ENCODE measurements at places on chromosomes 5 and 9.

DNA sequence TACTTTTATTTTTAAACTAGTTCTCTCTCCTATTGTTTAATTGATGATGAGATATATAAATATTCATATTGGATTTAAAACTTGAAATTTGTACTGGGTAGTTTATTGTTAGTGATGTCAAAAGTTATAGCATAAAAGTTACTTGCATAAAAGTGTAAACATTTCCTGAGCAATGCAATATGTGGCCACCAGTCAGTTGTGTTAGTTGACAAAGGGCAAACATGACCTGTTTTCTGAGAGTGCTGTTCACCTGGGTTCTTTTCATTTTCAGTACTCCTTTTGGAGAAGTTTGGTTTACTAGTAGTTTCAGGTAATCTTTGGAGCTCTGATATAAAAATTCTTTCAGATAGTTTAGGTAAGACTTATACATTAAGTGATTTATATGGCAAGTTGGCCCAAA is 69.4 kb downstream of the COMMD10 start:
- DNase-seq: no peak

DNA sequence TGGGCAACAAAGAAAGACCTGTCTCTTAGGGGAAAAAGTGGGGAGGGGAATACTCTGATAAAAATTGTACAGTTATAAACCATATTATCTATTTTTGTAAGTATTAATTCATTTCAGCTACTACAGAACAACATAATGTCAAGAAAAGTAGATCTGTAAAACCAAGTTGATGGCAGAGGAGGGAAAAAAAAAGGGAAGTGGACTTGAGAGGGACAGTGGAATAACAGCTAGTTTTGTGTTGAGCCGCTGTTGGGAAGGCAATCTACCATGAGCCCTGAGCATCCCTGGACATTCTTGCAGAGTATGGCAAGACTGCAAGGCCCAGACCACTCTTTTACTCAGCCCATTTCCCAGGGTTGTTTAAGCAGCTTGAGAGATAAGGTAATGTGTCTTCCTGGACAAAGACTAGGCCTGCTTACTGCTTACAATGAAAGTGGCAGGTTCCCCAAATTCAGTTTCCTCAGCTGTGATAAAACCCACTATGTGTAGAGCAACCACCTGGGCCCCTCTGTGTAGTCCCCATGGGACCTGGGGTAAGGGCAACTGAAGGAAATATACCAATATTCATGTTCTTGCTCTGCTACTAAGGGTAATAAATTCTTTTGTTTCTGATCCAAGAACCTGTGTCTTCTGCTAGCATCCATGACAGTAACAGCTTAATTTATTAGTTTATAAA is 25.0 kb downstream of the CEP120 start:
- DNase-seq: no peak

GRCh38 chr9:101114317-101114716 is 85.8 kb downstream of the PLPPR1 start:
- DNase-seq: no peak

DNA sequence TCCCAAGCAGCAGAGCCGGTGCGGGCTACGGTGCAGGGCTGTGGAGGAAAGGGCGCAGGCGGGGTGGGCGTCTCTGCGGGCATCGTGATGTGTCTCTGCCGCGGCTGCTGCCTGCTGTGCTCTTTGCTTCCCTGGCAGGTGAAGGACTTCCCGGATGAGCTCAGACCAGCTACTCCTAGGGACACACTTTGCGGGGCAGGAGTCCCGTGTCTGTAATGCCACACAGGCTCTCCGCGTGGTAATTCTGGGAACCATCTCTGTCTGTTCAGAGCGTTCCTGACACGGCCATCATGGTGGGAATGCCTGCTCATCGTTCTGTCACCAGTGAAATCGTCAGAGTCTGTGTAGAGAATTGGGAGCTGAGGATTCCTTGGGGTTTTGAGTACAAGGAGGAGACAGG is 235.5 kb downstream of the FANCC start:
- DNase-seq: no peak

- DNase-seq: no peak
These were observed 78.6 kb downstream of the SPRY4 start for GRCh38 chr5:142246258-142246657.

GRCh38 chr5:158451203-158451992 is 592.5 kb upstream of the CLINT1 start:
- peak; percentile 67 for DNase-seq

GRCh38 chr5:142017832-142018427 is 5.1 kb upstream of the GNPDA1 start:
- DNase-seq: no peak

DNA sequence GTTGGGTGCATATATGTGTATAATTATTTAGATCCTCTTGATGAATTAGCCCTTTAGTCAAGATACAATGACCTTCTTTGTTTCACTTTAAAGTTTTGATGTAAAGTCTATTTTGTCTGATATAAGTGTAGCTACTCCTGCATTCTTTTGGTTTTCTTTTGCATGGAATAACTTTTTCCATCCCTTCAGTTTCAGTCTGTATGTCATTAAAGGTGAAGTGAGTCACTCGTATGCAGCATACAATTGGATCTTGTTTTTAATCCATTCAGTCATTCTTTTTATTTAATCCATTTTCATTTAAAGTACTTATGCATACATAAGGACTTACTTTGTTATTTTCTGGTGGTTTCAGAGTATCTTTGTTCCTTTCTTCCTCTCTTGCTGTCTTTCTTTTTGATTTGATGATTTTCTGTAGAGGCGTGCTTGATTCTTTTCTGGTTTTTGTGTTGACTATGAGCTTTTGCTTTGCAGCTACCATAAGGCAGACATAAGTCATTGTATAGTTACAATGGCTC is 36.3 kb upstream of the FAM120A start:
- DNase-seq: no peak

GRCh38 chr9:123954518-123955280 is 24.8 kb upstream of the DENND1A start:
- no peak for DNase-seq

DNA sequence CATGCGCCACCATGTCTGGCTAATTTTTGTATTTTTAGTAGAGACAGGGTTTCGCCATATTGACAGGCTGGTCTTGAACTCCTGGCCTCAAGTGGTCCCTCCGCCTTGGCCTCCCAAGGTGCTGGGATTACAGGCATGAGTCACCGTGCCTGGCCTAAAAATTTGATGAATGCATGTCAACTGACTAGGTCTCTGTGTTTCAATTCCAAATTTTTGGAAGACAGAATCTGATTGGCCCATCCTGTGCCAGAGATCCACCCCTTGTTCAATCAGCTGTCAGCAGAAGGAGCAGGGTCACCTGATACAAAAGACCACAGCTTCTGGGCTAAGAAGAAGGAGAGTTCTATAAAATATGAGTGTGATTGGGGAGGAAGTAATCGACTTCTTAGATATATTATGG is 43.5 kb upstream of the COL15A1 start:
- no peak for DNase-seq

DNA sequence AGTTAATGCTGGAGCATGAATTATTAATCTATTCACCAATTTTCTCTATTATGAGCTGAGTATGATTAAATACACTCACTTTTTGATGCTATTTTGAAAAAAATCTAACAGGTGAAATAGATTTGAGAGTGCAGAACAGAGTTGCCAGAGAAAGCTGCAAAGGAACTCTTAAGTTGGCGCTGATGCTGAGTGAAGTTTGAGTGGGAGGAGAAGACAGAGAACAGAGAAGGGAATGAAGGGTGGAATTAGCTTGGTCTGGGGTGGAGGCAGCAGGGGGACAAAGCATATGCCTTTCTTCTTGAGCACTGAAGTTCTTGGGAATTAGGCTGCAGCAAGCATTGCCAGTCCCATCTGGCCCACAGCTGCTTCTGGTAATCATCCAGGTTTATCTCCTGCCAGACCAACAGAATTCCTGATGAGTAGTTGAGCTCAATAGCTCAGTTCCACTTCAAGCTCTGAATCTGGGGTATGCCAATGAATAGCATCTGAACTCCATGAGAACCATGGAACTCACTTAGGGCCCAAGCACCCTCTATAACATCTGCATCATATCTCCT is 290.1 kb downstream of the HINT1 start:
- DNase-seq: no peak

DNA sequence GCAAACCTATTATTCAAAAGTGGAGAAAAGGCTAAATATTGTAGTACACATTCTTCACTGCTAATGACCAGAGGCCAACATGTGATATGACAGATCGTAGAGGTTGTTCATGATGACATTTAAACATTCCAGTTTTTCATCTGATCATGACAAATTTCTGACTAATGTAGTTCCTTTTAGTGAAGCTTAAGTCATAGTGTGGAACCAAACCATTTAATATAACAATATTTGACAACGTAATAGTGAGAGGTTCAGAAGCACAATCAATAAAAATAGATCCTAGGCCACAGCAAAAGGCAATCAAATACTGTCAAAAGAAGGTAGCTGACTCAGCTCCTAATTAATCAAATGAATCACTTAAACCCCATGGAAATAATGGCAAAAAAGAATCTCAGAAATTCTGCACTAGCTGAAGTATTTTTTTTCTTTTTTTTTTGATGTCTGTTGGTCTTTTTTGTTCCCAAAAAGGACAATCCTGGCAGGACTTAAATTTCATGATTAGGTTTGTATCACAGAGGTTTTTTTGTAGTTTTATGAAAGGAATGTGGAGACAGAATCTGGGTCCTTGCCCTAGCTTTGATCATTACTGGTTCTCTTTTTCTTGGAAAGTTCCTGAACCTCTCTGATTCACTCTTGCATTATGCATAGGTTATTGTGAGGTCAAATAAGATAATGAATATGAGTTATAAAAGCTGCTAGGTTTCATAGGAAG is 795.0 kb downstream of the DTWD2 start:
- DNase-seq: no peak

GRCh38 chr9:116278326-116278725 is 124.7 kb downstream of the PAPPA start:
- no peak for DNase-seq

GRCh38 chr9:13832446-13832845 is 481.5 kb downstream of the NFIB start:
- DNase-seq: no peak

DNA sequence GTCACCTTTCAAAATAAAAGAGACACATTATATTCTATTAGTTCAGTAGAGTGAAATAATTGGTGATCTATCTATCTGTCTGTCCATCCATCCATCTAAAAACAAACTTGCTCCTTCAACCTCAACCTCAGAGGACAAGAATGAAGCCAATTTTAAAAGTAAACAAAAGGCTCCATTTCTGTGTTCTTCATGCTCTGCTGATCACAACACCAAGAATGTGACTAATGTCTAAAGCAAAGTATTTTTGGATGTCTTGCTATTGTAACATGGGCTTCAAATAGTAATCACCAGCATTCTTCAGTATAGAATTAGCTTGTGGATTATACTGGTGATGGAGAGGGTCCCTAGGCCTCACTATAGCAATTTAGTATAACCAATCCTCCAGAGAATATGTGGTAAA is 1304.4 kb downstream of the MAT2B start:
- no peak for DNase-seq

DNA sequence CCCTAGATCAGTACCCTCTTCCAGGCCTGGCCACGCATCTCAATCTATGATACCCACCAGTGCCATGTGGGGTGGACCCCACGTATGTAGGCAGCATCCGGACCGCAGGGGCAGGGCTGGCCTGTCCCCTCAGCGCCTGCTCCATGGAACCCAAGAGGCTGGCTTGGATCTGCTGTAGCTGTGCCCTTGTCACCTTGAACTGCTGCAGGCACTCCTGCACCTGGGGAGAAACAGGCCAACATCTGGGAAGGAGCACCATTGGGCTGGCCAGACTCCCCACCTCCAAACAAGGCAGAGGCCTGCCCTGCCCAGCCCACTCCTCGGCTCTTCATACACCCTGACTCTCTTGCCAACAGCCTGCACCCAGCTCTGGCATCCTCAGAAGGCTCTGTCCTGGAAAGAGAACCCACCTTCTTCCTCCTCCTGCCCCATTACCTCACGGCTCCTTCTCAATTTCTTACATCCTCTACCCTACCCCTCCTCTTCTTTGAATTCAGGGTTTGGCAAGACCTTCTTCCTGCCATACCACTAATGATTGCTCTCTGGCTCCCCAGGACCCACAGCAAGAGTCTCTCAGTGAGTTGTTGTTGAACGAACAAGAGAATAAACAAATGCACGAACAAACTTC is 7.7 kb downstream of the HK3 start:
- no peak for DNase-seq

GRCh38 chr5:19977099-19977498 is 10.9 kb downstream of the CDH18 start:
- no peak for DNase-seq

DNA sequence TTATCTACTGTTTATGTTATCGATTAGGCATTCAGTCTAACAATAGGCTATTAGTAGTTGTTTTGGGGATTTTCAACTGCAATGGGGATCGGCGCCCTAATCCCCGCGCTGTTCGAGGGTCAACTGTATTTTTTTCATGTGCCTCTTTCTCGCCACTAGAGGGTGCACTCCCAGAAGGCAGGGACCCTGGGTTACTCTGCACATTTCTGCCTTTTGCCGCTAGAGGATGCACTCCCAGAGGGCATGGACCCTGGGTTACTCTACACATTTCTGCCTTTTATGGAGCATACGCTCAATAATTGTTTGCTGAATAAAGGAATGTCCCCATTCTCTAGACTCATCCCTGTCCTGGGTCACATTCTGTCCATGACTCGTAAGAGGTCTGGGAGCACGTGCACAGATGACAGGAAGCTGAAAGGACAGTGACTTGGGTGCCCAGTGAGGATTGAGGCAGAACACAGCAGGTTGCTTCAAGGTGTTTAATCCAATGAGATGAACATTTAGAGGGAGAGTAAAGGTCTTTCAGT is 27.9 kb upstream of the RECK start:
- DNase-seq: peak; percentile 59

DNA sequence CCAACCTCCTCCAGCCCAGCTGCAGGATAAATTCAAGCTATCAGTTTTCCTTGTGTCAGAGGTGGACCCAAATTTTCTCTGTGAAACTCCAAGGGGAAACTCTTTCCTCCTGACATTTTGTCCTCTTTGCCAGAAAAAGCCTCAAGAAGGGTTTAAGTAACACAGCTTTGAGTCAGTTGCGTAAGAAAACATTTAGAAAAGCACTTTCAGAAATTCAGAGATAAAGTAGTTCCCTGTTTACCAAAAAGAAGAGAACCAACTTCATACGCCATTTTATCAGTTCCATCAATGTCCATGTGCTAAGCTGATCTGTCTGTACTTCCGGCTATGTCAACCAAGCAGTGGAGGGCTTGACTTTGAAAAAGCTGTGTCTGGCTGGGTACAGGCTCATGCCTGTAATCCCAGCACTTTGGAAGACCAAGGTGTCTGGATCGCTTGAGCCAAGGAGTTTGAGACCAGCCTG is 19.9 kb upstream of the SUSD1 start:
- DNase-seq: no peak

DNA sequence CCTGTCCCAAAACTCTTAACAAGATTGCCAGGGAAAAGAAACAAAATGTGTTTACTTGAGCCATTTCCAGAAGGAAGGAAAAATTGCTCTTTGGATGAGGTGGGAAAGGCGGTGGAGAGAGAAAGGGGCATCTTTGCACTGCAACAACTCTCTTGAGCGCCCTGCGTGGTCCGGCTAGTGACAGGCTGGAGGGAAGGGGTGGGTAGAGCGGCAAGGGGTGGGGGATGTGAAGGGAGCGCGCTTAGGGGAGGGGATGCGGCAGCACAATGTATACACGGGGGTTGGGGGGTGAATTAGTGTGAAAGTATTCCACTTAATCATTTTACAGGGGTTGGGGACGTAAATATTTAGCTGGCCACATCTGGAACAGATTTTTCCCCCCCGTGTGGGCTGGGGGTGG is 1.3 kb downstream of the FGF10 start:
- DNase-seq: no peak

Data from Right ventricle myocardium superior (tissue), 1 donor.